ENCODE measurements at places on chromosomes 4 and X.
A peak's percentile ranks its signal among the peaks of the same experiment; 100 is the strongest.

GRCh38 chrX:78139160-78140123, at the start of gene TAF9B:
TSS of gene TAF9B (minus strand) at chrX:78139650. CDS start at chrX:78139611, 39 bp downstream.
- DNase-seq, result peak; percentile 90

GRCh38 chrX:139448996-139449395, 81.5 kb upstream of the F9 start:
- no peak for DNase-seq

- DNase-seq, result no peak
Measured at GRCh38 chr4:142312391-142312790, 533.7 kb downstream of the INPP4B start.

DNA sequence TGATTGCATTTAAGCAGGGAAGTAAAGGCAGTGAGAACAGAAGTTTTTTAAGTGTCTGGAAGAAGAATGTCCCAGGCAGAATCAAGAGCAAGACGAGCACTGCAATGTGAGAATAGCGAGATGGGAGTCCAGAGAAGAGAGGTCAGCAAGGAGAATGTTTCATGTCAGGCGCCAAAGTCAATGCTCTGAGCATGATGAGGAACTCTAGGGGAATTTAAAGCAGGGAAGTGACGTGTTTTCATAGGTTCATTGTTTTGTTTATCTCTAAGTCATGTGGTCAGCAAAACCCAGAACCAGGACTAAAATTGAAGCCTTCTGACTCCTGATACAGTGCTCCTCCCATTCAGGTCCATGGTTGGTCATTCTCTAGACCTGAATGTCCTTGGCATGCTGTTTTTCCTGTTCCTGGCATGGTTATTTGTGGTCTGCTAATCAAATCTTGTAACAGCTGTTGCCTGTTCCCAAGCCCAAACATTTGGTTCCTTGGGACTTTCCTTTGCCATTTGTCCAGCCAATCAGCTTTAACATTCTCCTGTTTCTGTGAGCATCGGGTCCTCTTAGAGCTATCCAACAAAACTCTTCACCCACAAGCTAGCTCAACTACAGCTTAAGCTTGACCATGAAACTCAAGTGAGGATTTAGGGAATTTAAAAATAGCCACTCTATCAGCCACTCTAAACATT, 37.7 kb downstream of the PTCHD1 start:
- no peak for DNase-seq

GRCh38 chr4:180814875-180815417, 1428.3 kb upstream of the TENM3 start:
- DNase-seq, result no peak

DNA sequence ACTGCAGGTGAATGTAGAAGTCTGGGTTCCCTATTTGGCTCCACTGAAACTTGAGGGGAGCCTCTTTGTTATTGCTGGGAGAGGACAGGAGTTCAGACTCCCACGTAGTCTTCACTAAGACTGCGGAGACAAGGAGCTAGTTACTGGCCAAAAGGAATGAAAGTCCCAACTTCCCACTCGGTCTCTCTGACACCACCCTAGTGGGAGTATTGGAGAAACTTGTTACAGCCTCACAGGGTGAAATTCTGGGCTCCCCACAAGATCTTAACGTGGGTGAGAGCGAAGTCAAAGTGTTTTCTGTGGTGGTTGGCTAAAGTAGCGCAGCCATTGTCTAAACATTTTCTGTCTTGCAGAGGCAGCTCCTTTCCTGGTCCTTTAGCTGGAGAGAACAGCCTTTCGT, 13.5 kb downstream of the MYOZ2 start:
- DNase-seq, result no peak

GRCh38 chr4:1200425-1201035, 28.1 kb upstream of the SPON2 start:
- no peak for DNase-seq
